Stimulated activated CD8-positive, alpha-beta memory T cell treated with anti-CD3 and anti-CD28 coated beads, Interleukin-4, amount 100 ng/mL, for 1 hour (primary cell): ENCODE measurements at places on chromosomes 3 and 15.

- no peak for DNase-seq
These were observed 27.3 kb upstream of the MBNL1 start for GRCh38 chr3:152241142-152242017.

GRCh38 chr3:141255846-141256261, 24.2 kb downstream of the PXYLP1 start:
- no peak for DNase-seq

GRCh38 chr3:128323206-128324081, 143.2 kb downstream of the DNAJB8 start:
- DNase-seq, result no peak

GRCh38 chr3:48013288-48013980, 2.8 kb downstream of the MAP4 start:
- no peak for DNase-seq

DNA sequence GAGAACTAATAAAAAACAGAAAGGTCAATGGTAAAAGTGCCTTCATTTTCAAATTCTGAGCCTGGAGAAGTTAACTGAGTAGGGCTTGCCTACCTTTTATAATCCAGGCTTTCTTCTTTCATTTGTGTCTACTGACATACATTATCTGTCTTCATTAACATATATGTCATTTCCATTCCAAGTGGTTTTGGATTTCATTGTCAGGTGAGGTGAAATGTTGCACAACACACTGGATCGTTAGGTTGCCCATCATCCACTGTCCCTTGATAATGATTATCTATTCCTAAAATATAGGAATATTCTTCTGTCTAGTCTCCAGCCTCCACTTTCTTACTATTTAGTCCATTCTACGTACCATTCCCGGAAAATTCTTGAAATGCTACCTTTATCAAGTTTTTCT, 55.0 kb upstream of the CP start:
- DNase-seq, result no peak

DNA sequence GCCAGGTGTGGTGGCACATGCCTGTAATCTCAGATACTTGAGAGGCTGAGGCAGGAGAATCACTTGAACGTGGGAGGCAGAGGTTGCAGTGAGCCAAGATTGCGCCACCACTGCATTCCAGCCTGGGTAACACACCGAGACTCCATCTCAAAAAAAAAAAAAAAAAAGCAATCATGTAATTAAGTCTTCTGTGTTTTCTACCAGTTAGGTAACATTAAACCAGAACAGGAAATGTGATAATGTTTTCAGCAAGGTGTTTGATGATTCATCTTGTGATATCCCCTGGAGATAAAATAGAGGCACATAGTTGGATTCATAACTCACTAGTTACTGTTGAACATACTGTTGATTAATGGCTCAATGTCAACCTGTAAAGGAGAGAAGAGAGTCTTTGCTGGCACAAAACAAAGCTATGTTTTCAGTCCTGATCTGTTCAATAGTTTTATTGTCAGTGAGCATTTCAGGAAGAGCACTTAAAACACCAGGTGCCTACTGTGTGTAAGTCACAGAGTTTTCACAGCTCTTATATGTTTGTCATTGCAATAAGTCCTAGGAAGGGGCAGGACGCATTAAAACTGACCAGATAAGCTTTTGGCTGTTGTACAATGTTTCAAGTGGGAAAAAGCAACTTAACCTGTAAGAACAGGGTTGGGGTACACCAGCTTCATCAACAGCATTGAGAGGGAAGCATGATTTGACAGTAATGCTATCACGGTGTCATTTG, 19.5 kb downstream of the DNAJB11 start:
- no peak for DNase-seq

DNA sequence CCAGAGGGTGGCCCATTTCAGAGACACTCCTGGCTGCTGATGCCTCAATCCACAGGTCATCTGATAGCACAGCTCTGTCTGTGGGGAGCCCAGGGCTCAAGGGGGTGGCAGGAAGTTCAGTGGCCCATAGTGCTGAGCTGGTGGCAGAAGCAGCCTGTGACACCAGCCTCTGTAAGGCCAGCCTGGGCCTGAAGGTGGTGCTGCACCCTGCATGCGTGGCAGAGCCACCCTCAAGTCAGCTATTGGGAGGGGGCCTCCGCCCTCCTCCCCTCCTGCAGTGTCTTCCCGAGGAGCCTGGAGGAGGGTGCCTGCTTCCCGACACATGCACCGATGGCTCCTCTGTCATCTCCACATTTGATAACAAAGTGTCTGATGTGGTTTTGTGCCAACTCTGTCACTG, 3.0 kb downstream of the PLA1A start:
- no peak for DNase-seq

- DNase-seq, result no peak
These were observed 21.9 kb downstream of the SLCO2A1 start for GRCh38 chr3:134007819-134008218.

GRCh38 chr3:46269556-46269955, 27.3 kb downstream of the CCR3 start:
- DNase-seq, result no peak

DNA sequence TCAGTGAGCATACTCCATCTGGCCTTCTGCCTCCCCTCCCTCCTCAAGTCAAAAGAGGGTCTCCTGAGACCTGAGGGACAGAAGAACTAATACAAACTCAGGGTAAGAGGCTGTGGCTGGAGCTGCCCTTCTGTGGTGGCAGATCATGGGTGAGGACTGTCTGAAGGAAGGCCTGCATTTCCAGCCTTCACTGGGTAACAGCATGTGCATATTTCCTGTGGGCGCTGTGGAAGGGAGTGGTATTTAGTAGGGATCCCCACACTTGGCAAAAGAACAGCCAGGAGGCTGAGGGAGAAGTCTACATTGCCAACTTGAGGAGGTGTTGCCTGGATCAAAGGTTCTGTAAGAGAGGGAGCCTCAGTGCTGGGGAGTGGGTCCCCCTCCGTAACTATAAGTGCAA, 10.1 kb upstream of the ESYT3 start:
- no peak for DNase-seq

DNA sequence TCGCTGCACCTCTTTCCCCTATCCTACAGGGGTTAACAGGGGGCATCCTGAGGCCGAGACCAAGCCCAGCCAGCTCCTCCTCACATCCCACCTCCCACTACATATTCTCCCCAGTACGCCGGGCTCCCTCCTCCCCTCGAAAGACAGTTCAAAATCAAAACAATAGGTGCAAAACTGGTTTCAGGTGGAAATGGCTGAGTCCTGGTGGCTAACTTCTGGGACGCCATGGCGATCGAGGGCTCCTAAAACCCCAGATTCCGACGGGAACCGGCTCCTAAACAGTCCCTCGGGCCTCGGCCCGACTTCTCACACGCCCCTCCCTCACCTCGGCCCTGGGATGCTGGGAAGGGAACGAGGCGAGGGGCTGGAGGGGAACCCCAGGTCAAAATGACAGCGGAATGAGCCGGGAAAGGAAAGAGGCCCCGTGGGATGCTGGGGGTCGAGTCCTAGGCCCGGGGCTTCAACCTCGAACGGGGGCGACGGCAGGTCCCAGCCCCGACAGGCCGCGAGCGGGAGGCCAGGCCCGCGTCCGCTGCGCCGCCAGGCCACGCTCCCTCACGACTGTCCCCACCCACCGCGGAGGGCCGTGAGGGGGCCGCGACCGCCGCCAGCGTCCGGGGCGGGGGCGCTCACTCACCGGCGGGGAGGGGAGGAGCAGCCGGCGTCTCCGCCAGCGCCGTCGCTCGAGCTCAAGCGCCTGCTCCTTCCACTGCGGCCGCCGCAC, 492 bp downstream of the TMCC1 start:
- peak; percentile 41 for DNase-seq

GRCh38 chr15:59993041-59993750, 10.9 kb upstream of the FOXB1 start:
- no peak for DNase-seq

- no peak for DNase-seq
These were observed 12.0 kb downstream of the MESD start for GRCh38 chr15:80977627-80978036.

GRCh38 chr15:58434334-58434875, 2.6 kb downstream of the LIPC start:
- DNase-seq, result no peak

GRCh38 chr15:64530918-64531317, 70.5 kb downstream of the ZNF609 start:
- DNase-seq, result no peak

- DNase-seq, result no peak
These were observed 78.7 kb downstream of the ZNF385D start for GRCh38 chr3:21672303-21672702.
